HFF-Myc (cell line): ENCODE measurements at places on chromosomes 5 and 9.
A peak's percentile ranks its signal among the peaks of the same experiment; 100 is the strongest.

DNA sequence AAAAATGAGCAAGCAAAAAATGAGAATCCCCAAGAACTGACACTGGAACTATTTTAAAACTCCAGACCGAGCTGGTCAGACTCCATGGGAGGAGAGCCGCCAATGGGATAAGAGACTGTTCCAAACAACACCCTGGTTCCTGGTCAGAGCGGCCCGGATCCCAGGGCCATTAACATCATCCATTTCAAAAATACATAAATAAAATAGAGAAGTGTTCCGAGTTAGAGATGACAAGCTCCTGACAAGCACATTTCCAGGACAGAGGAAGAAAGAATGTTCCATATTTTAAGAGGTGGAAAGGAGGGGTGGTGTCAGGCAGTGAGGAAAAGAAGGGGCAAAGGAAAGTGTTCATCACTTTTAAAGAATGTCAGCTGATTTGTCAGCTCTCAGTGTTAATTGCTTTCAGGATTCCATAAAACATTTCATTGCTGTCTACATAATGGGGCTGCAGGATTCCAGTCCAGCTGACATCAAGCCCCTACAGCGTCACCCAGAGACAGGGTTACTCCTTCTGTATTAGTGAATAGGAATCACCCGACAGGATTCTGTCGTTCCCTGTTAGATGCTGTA, 202.5 kb upstream of the TRIM32 start:
- DNase-seq: no peak

DNA sequence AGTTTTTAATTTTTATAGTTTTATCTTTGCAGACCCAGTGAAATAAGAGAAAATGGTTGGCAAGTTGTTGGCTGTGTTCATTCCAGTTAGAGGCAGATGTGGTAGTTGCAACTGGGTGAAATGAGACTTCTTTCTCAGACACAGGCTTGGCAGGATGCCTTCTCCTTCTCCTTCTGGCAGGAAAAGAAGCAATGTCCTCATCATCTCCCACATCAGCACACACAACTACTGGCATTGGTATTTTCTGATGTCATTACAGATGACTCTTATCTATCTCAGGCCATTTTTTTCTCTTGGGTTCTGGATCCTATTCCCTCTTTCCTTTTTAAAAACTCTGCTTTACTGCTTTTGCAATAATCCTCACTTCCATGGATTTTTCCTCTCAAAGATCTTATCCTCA, 103.3 kb upstream of the EDIL3 start:
- DNase-seq: no peak

- DNase-seq: peak; percentile 92
These were observed 196.8 kb downstream of the AUH start for GRCh38 chr9:91164724-91165520.

- DNase-seq: no peak
These were observed 12.6 kb upstream of the LPCAT1 start for GRCh38 chr5:1536322-1536845.

DNA sequence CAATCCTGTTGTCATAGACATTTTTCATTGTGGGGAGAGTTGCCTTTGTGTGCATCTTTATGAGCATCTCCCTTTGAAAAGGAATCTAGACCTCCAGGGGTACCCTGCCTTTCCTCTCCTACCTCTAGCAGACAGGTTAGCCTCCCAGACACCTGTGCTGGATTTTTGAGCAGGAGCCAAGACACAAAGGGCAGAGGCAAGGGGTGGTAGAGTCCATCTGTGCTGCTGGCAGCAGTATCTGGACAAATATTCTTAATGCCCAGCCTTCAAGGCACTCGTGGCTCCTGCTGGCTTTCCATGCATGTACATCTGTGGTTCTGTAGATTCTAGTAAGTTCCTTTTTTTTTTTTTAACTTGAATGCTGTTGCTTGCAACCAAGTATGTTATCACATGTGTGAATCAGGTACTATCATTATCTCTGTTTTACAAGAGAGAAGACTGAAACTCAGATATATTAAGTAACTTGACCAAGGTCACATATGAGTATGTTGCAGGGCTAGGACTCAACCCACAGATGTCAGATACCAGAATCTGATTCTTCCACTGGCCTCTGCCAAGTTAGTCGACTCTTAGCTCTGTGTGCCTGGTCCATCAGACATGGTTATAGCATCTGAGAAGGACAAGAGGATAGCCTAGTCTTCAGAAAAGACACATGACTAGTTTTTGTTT, 32.9 kb upstream of the GPR151 start:
- DNase-seq: no peak

- no peak for DNase-seq
These were observed 647 bp downstream of the SMARCA2 start for GRCh38 chr9:2015581-2016407.

- no peak for DNase-seq
These were observed 176.9 kb downstream of the RAB3C start for GRCh38 chr5:58759745-58760144.

GRCh38 chr5:1174122-1174936, 27.1 kb upstream of the SLC6A19 start:
- DNase-seq: peak; percentile 47

DNA sequence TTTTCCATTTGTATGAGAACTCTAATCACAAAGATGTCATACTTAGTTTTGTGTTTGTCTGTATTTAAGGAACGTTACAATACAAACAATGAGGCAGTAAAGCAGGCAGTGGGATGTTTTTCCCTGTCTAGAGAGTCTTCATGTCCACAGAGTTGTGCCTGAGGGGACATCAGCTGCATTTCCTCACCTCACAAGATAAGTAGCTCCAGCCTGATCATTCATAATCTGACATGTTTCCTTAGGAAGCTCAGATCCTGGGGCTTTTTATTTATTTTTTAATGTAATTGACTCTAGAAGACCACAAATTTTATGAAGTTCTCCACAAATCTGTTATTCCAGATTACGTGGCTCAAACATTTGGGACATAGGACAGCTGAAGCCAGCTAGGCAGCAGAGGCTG, 78.5 kb downstream of the SPTLC1 start:
- DNase-seq: no peak

- no peak for DNase-seq
These were observed 157.6 kb downstream of the SLC12A2 start for GRCh38 chr5:128241051-128241695.

- no peak for DNase-seq
These were observed 2.9 kb downstream of the DENND4C start for GRCh38 chr9:19233344-19233743.

DNA sequence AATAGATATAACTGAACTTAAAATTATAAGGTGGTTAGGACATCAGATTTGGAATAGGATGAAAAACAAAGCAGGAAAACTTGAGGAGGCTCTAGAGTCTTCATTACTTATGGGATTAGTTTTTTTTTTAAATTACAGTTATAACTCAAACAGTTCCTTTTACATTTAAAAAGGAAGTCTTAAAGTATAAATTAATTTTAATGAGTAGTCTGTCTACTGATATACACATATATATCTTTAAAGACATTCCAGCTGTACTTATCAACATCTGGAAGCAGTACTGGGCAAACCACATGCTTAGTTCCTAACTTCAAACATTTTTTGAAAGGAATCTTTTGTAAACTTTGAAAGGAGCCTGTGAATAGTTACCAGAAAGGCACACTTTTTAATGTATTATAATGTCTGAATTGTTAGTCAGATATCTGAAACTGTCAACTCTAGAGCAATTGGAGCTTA, 6.0 kb downstream of the ACTBL2 start:
- no peak for DNase-seq
